NCI-H2081 (cell line): ENCODE measurements at places on chromosomes 5 and 9.

GRCh38 chr5:35316611-35317274, 86.5 kb upstream of the PRLR start:
- DNase-seq = no peak

DNA sequence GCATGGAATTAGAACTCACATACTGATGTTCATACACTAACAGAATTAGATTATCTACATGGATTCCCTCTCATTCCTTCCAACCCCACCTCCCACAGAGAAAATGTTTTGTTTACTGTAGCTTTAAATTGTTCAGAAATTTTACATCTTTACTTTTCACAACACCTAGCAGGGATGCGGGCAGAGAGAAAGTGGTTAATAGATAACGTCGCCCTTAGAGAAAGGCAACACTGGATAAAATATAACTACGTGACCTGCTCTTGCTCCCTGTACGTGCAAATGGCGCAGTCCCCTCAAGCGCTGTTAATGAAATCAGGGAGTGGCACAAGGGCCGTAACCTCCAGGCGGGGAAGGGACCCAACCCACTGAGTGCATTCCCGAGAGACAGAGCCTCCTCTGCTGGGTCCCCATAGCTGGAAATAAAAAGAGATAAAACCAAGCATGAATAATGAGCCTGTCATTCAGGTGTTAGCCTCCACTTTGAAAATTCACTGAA, 125.3 kb upstream of the DAPK1 start:
- DNase-seq = no peak

GRCh38 chr5:16934123-16934522, 2.0 kb downstream of the MYO10 start:
- DNase-seq = peak; percentile 30

DNA sequence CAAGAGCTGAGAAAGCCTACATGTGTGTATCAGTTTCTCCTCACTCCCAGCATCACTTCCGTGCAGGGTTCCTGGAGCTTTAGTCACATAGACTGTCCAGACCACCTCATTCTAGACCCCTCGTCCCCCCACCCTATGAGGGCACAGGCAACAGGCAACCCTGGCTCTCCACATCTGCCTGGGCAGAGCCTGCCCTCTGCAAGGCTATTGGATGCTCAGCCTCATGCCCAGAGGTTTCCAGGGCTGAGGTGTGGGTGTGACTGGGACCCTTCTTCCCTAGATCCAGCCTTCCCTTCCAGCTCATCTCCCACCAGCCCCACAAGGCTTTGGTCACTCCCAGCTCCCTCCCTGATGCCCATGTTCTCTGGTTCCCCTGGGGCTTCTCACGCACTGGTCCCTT, 161.4 kb downstream of the PAX5 start:
- DNase-seq = no peak

- DNase-seq = no peak
Observed at GRCh38 chr5:149203921-149204441, 62.7 kb downstream of the ABLIM3 start.

DNA sequence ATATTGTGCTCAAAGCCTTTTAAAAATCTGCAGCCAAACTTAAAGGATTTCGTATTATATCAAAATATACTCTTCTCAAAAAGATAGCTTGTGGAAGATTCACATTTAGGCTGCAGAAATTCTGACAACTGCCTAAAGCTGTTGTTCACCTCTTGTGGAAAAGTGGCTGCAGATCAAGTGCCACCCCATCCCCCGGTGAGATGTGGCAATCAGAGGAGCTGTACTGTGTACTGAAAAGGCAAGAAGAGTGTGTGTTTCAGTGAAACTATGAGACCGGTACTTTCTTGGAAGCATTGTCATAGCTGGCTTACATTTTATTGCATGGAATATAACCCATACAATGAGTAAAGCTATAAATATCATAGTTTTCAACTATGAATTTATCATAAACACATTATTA, 64.3 kb downstream of the CDH18 start:
- no peak for DNase-seq

- DNase-seq = no peak
Observed at GRCh38 chr5:106966686-106967315, 703.9 kb downstream of the EFNA5 start.

- peak; percentile 91 for DNase-seq
Observed at GRCh38 chr5:43631182-43631910, 28.4 kb downstream of the NNT start.

- DNase-seq = no peak
Observed at GRCh38 chr5:1538741-1539392, 15.1 kb upstream of the LPCAT1 start.

DNA sequence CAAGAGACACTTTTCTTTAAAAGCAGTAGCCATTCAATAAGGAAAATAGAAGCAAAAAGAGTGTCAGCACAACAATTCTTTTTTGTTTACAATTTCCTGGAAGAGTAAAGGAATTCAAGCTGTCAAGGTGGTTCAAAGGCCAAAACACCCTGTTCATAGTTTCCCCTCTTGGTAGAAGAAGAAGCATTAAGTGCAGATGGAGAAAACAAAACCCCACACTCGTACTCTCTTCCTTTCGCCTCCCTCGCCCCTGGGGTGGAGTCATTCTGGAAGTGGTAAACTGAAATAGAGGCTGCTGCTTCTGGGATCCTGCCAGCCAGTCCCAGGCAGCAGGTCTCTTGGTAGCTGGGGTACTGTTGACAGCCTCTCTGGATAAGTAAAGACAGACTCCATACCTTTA, 105.0 kb downstream of the ANKRD55 start:
- DNase-seq = no peak

- no peak for DNase-seq
Observed at GRCh38 chr5:146084376-146084775, 21.0 kb downstream of the PLAC8L1 start.

DNA sequence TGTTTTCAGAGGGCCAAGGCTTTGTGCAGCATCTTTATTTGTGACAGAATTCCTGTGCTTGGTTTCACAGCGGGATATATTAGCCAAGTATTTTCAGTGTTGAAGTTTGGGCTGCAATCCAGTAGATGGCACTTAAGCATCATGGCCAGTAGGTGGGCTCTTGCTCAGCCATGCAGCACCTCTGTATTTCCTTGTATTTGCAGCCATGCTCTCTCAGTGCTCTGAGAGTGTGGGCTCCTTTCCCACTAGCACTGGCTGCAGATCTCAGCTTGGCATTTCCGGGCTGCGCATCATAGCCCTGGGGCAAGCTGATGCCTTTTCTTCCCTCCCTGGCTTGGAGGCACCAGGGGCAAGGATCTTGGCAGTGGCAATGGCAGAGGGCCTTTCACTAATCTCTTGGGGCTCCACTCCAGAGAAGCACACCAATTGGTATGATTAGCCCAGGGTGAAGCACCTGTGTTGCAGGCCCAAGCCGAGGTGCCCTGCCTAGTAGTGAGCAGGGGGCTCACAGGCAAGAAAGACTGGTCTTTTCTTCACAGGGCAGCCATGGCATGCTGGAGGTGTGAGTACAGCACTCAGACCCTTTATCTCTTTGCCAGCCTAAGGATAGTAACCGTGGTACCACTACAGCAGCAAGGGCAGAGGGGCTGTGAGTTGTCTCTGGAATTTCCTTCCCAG, 48.3 kb downstream of the SLCO6A1 start:
- no peak for DNase-seq

- DNase-seq = no peak
Observed at GRCh38 chr9:82404881-82405280, 416.3 kb downstream of the SPATA31D1 start.

DNA sequence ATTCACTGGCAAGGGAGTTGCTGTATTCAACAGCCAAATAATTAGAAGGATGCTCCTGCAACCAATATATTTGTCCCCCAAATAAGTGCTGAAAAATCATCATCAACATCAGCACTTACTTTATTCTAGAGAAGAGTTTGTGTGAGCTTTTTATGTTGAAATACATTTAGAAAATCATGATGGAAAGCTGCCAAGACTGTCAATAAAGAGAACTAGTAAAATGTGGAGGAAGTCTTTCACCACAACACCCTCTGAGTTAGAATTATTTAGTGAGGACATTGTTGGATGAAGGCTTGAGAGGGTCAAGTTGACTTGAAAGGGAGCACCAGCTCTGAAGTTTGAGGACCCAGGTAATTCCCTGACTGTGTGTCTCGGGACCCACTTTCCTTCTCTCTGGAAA, 100.2 kb upstream of the TBCA start:
- DNase-seq = no peak

- DNase-seq = peak; percentile 59
Observed at GRCh38 chr9:16368237-16369087, 502.0 kb downstream of the BNC2 start.

DNA sequence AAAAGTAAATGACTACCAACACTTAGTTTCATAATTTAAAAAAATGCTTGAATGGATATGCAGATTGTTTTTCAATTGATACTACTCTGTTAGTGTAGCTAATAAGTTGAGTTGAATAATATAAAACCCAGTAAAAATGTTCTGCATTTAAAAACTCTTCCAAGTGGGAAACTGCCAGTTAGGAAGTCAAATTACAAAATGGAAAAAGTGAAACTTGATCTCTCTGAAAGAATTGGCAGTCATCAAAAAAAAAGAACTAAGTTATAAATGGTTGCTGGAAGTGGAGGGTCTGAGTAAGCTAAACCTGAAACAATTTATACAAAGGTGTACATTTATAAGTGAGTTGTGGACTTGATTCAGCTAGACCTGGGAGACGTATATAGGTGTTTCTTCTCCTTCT, 52.4 kb downstream of the VCAN start:
- DNase-seq = no peak

DNA sequence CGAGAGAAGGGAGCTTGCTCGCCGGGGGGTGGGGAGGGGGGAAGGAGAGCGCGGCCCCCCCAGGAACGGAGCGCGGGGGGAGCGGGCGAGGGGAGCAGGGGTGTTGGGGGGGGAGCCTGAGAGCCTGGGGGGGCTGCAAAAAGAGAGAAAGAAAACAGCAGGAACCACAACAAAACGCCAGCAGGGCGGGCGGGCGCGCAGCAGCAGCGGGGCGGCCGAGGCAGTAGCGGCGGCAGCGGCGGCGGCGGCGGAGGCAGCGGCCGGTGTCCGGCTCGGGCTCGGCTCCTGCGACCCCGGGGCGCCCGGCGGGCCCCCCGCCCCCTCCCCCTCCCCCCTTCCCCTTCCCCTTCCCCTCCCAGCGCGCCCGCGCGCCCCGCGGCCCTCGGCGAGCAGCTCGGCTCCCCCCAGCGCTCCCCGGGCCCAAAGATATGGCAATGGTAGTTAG, 1.6 kb downstream of the NR2F1 start:
- no peak for DNase-seq

DNA sequence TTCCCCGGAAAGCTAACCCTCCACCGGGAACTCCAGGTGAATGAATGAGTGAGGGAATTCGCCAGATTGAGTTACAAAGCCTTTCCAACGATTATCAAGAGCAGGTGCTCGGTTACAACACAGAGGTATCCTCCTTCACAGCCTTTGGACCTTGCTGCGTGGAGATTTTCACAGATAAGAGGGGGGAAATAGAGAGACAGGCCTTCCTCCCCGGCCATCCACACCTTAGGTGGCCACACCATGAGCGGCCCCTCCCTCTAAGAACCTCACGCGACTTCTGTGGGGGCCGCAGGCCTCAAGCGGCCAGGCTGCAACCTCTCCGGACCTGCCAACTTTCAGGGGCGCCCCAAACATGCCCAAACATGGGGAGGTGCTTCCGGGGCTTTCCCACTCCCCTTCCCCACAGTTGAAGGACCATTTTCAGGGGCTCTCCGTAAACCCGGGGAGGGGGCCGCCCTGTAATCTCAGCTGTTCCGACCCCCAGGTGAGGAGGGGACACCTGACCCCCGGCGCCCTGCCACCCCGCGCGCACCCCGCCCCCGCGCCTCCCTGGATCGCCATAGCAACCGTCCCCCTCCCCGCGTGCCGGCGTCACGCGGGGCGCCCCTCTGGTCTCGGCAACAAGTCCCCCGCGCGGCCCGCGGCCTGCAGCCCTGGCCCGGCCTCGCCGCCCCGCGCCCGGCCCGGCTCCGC, 603 bp downstream of the DENND1A start:
- no peak for DNase-seq

GRCh38 chr5:176819476-176819875, 9.1 kb downstream of the UNC5A start:
- DNase-seq = no peak

DNA sequence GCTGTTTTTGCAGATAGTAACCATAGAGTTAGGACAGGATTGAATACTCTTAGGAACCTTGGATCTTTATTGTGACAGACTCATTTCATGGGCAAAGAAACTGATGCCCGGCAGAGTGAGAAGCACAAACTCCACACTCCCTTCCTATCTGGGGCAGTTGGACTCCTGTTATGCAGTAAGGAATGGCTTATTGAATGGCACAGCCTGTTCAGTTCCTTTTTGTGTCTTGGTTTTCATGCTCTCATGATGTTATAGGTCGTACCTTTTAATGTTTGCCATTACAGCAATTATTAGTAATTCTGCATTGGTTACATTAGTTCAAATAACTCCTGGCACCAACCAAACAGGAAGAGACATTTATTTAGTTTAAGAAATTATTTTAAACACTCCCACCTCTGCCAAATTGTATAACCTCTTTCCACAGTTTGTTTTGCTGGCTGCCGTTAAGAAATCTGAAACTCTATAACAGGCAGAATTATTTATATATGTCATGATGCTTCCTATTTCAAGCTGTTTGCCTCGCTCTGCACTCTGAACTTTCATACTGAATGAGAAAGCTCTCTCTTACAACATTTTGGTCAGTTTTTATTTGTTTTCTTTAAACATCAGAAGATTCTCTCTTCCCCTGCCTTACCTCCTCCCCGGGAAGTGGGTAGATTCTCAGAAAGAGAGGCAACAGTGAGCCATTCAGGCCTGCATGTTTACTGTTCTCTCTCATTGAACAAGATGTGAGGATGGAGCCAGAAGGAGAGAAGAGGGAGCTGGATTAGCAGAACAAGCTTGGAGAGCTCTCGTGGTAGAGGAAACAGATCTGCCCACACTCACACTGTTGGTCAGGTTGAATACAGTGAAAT, 144.4 kb downstream of the ARHGEF28 start:
- no peak for DNase-seq

GRCh38 chr9:86594724-86595123, 240.5 kb upstream of the TUT7 start:
- no peak for DNase-seq

DNA sequence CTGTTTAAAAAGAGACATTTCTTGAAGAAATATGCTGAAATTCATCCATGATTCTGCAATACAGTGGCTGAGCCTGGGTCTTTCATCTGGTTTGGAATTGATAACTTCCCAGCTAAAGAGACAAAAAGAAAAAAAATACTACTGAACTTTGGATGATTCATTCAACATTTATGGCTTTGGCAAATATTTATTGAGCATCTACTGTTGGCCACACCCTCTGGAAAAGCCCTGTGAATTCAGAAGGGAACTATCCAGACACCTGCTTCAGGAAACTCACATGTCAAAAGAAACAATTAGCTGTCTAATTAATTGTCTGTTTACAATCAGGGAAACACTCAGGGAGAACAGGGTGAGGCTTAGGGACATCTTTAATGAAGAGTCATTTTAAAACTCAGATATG, 17.8 kb upstream of the ZNF622 start:
- no peak for DNase-seq
